ENCODE measurements at places on chromosomes 6 and 20.

- DNase-seq: no peak
Measured at GRCh38 chr6:137647762-137648447, 153.7 kb upstream of the OLIG3 start.

- no peak for DNase-seq
Measured at GRCh38 chr6:113102761-113103160, 754.4 kb upstream of the MARCKS start.

DNA sequence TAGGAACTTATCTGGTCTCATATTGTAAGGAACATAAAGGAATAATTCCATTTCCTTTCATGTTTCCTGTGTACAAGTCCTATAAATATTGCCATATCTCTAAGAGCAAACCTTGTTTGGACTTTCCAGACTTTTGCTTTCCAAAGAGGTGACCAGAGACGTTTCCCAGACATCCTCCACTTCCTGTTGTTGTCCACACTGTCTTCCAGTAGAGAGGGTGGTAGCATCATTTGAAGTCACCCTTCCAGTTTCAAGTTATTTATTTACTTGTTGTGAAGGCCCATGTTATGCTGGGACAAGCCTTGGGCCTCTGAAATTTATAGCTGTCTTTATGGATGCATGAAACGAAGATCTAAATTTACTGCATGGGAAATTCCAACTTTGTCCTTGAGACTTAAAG, 10.6 kb upstream of the TGM3 start:
- DNase-seq: no peak

- peak; percentile 98 for DNase-seq
Measured at GRCh38 chr6:115613488-115613887, 447.2 kb downstream of the FRK start.
